ENCODE measurements at places on chromosomes 7 and 10.
A peak's percentile ranks its signal among the peaks of the same experiment; 100 is the strongest.

DNA sequence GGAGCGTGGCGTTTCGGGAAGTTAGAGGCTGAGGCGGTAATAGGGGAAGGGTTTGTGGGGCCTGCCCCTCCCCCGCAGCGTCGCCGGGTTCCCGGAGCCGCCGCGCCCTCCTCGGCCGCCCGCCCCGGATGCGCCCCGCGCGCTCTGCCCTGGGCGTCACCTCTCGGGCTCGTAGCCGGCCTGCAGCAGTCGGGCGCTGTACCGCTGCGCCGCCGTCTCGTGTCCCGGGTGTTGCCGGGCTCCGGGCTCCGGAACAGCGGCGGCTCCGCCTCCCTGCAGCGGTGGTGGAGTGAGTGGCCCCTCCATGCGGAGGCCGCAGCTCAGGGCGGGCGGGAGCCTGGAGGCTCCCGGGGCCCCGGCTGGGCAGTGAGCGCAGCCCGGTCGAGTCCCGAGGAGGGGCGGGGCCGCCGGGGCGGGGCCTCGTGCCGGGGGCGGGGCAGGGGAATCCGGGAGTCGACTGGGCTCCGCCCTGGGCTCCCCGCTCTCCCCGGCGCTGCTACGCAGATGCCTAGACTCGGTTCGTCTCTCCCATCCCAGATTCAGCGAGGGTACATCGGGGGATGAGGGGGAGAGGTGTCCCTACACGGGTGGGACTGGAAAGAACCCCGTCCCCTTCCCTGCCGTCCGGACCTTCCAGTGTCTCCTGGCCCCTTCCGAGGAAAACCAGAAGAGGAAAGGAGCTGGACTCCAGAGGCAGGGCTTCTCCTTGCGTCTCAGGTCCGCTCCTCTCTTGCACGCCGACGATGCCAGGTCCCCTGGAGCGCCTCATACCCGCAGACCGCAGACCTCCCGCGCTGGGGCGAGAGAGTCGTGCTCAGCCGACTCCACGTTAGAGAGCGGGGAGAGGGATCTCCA lies at the start of gene IMPDH1:
Gene IMPDH1 (minus strand): TSS at position 387 of the 855 bp plus-strand sequence. CDS start 81 bp downstream, at position 306.
- DNase-seq = peak; percentile 91

- DNase-seq = no peak
Observed at GRCh38 chr7:126948664-126949063, 304.1 kb downstream of the GRM8 start.

- DNase-seq = no peak
Observed at GRCh38 chr10:96764425-96765060, 44.2 kb upstream of the PIK3AP1 start.

DNA sequence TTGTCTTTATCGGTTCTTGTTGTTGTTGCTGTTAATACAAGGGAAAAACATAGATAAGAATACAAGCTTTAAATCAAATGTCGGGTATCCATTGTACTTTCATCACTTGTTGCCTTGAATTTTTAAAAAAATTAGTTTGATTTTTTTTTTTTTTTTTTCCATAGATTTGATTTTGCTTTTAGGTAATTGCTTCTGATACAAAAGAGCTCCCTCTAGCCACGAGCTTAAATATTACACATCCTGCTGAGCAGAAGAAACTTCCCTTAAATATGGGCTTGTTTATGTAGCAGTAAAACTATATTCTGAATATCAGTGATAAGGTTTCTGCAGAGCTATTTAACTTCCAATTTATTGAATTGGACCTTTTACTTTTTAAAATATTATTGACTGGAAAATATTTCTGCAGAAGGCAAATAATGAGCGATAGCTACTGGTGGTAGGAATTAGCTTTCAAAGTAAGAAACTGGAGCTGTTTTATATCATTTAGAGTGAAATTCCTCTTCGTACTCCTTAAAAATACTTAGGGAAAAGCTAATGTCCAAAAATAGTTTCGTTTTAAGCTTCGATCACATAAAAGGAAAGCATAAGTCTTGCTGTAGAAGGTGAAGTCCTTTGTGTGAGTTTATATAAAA lies 216.9 kb downstream of the POLR1F start:
- DNase-seq = no peak

DNA sequence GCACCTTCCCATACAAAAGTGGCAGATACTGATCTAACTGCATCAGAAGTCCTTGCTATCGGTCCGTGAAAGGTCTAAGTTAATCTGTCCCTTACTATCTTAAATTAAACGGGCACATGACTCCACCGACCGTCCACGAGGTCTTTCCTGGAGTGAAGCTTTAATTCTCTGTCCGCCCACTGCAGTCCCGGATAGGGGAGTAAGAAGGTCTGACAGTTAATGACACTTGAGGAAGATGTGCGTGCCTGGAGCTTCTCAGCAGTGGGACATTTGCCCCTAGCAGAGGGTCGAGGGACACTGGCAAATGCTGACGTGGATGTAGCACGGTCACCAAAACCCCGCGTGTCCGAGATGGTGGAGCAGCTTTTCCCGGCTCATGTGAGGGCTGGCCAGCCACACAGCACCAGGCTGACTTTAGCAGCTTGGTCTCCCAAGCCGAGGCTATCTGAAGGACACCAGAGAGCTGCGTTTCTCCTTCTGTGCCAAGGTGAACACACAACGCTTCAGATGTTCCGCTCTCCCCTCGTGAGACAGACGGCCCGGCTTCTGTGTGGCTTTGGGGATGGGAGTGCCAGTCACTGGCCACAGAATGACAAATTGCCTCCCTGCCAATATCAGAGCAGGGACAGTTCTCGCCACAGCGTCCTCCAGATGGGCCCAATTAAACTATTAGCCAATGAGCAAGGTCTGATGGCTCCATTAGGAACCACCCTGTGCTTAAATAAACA lies 86.6 kb downstream of the ADARB2 start:
- DNase-seq = no peak

- DNase-seq = no peak
Observed at GRCh38 chr10:14698111-14698828, 76.4 kb downstream of the FAM107B start.

GRCh38 chr10:108653531-108653930 lies 1269.8 kb downstream of the XPNPEP1 start:
- no peak for DNase-seq

DNA sequence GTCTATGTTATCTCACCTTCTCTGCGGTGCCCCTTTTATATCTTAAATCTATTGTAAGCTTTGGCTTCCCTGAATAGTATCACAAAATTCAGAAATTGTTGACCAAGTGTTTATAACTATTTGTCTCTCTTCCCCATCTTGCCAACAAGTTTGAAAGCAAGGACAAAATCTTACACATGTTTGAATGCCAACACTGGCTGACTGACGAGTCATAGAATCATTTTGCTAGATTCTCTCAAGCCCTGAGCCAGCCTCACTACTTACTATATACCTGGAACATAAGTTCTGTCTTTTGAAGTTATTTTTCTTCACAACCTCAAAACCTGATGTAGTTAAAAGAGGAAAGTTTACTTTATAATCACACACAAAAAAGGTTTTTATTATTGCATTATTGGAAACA lies 700.7 kb downstream of the PHTF2 start:
- no peak for DNase-seq

GRCh38 chr10:116671274-116671926 lies 50.6 kb downstream of the PNLIPRP2 start:
- DNase-seq = no peak

DNA sequence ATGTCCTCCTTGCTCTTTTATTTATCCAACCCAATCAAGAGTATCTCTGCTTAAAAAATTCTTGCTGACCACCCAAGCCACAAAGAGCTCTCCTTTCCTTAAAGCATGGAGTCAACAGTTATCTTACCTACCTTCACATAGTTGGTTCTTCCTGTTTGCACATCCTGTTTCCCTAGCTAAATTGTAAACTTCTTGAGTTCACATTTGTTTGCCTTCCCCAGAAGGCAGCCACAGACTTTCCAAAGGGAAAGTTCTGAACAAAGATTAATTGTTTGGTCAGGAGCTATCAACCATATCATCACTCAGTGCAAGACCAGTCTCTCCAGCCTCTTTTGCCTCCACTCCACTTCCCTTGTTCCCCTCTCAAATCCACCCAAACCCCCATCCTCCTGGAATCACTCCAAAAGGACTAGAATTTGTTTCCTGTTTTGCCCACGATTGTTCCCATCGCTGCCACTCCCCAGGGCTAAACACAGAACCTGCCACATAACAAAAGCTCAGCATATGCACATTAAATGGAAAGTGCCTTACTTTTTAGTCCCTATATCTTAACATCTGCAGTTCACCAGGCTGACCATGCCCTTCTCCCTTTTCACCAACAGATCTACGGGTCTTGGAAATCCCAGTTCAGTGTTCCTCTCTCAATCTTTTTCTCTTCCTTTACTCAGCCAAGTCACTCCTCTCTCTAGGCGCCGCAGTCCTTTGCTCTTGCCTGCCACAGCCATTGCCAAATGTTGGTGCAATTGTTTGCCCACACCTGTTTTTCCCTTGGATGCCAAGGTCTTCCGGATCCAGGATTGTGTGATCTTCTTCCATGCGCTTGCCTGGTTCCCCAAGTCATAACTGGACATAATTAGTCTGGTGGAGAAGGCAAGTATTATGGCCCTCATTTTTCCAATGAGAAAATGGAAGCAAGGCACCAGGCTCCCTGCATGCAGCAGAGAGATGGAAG lies 265.5 kb downstream of the KCNMA1 start:
- DNase-seq = no peak
